ENCODE measurements at places on chromosomes 4 and X.

GRCh38 chr4:8438743-8439142 lies 1.8 kb downstream of the ACOX3 start:
- DNase-seq, result no peak

GRCh38 chr4:155552180-155552579 lies 114.5 kb upstream of the GUCY1A1 start:
- DNase-seq, result no peak

DNA sequence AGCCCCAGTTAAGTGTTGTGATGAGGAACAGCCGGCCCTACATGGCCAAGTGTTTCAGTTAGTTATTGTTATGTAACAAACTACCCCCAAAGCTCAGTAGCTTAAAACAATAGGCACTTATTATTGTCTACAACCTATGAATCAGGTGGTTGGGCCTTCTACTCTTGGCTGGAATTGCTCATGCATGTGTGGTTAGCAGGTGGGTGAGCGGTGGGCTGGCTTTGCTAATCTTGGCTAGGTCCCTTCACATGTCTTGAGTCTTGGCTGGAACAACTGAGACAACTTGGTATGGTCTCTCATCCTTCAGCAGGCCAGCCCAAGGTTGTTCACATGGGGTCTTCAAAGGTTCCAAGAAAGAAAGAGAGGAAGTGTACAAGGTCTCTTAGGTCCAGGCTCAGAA lies 54.5 kb upstream of the CHRNA9 start:
- DNase-seq, result no peak

GRCh38 chr4:124708517-124709300 lies 3.8 kb downstream of the ANKRD50 start:
- DNase-seq, result no peak

- peak; percentile 0 for DNase-seq
These were observed 9.0 kb upstream of the SLC25A14 start for GRCh38 chrX:130330706-130331105.

DNA sequence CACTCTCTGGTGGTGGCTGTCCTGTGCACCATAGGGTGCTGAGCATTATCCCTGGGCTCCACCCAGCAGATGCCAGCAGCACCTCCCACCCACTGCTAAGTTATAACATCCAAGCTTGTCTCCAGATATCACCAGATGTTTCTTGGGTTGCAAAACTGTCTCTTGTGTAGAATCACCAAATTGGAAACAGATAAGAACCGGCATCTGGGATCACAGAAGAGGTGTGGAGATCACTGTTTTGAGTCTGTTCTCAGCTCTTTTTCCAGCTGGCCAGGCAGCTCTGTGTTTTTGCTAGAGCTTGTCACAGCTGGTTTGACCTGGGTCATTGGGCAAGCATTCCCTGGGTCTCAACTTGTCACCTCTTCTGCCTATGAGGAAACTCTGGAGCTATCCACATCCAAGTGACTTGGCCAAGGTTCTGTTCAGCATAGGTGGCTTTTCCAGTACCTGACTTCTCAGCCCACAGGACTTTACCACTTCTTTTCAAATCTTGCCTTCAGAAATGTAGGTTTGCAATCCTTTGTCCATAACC lies 15.3 kb upstream of the PUDP start:
- no peak for DNase-seq

DNA sequence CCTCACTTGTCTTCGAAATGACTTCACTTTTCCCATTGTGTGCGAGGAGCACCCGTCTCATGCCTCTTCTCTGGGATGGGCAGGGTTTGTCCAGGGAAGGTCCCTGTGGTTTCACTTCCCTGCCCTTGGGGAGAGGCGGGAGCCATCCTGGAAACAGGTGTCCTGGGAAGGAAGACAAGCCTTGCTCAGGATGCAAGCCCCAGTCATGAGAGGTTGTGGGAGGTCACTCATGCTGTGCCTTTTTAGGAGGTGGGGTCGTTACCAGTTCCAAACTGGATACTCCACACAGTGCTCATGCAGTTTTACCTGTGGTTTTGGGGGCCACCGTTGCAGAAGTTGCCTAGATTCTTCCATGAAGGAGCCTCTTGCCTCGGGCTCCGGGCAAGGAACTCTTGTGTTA lies 3.8 kb downstream of the RGS12 start:
- no peak for DNase-seq

DNA sequence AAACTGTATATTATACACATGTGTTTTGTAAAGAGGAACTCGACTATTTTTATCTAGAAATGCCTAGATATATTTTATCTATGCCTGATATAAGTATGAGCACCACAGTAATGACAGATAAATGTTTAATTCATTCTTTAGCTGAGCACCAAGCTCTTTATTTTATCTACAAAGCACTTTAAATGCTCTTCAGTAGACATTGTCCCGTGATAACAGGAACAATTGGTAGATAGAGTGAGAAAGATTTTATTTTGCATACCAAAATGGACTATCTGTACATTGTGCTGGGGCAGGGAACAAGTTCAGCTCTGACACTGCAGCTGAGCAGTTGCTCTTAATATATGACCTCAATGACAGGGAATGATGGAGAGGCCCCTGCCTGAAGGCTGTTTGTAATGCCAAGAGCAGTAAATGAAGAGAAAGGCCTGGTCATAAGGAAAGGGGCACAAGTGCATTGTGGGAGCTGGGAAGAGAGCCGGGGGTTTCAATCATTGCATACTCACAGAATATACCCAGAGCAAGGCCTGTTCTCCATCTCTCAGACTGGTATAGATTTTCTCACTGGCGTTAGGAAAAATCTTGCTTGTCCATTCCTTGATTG lies 57.3 kb downstream of the SEPTIN11 start:
- DNase-seq, result no peak

DNA sequence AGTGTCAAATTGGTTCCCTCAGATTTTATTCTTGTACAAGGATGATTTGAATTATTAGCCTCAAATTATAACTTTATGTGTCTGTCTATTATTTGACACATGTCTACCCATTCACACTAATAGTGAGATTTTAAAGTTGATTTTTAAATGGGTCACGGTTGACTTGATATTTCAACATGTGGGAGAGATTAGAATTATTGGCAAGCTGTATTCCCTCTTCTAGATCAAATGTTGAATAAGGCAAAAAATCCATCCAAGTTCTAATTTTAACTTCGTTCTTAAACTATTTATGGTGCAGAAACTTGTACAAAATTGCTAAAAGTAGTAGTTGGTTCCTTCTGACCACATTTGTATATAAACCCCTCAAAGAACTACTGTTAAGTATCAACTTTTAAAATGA lies 1498.0 kb downstream of the STIM2 start:
- DNase-seq, result no peak

DNA sequence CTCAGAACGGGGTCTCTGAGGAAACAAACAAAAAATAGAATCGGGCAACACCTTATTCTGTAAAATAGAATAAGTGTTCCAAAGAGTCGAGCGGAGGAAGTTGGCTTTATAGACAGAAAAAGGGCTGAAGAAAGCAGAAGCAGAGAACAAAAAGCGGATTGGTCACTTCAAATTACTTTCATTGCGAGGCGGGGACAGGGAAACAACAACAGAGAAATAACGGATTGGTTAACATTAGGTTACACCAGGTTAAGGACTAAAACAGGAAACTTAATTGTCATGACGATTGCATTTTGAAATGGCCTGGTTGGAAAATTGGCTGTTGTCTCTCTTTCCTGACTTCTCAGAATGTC lies 433 bp upstream of the COQ2 start:
- no peak for DNase-seq

GRCh38 chrX:39633293-39633692 lies 464.5 kb downstream of the BCOR start:
- no peak for DNase-seq

GRCh38 chr4:41678086-41678816 lies 70.3 kb downstream of the PHOX2B start:
- no peak for DNase-seq

DNA sequence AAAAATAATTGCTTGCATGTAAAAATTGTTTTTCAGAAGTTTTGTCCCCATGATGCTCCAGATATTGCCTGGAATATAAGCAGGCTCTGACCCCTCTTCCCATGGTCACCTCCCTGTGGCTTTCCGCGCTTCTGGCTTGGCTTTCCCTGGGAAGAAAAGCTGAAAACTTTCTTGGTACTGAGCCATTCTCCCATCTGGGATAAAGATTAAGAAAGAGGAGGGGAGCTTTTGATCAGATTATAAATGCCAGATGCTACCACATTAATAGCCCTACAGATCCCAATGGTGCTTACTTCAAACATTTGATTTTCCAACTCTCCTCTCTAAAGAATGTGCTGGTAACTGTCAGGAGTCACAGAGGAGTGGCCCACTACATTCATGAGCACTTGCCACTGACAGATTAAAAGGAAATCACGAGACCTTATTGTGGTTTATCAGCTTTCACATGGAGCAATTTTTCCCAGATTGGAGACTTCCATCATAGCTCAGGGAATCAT lies 54.4 kb upstream of the GAB1 start:
- no peak for DNase-seq

DNA sequence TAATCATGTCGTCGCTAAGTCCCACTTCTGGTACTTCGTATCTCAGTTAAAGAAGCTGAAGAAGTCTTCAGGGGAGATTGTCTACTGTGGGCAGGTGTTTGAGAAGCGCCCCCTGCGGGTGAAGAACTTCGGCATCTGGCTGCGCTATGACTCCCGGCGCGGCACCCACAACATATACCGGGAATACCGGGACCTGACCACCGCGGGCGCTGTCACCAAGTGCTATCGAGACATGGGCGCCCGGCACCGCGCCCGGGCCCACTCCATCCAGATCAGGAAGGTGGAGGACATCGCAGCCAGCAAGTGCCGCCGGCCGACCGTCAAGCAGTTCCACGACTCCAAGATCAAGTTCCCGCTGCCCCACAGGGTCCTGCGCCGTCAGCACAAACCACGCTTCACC lies 11.3 kb downstream of the PNCK start:
- no peak for DNase-seq

DNA sequence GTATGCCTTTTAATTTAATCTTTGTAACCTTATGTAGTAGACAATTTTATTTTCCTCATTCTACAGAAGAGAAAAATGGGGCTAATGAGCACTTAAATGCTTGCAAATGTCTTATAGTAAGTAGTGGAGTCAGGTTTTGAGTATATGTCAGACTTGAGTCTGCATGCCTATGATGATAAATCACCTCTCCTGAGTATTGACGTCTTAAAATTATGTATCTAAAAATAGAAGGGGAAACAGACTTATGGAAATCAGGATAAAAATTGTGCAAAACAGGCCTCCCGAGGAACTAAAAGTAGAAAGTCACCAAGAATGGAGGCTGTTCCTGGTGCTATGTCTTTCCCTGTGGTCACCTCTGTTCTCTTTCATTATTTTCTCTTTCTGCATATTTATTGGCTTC lies 92.7 kb downstream of the STIM2 start:
- no peak for DNase-seq

DNA sequence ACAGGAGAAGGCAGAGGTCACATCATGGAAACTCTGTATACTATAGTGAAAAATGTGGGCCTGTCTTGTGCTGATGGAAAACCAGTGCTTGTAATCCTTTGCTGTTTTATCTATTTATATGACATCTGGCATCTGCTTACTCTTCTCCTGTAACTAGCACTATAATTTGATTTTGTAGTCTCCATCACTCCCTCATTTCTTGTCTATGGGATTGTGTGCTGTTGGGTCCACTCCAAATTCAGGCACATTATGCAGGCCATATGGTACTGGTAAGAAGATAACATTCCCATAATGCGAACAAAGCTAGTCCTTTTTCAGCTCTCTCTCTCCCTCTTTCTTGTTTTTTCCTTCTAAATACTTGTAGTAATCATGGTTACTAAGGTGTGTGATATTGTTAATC lies 581.2 kb upstream of the IGFBP7 start:
- DNase-seq, result no peak
